ENCODE measurements at places on chromosomes 13 and 19.

DNA sequence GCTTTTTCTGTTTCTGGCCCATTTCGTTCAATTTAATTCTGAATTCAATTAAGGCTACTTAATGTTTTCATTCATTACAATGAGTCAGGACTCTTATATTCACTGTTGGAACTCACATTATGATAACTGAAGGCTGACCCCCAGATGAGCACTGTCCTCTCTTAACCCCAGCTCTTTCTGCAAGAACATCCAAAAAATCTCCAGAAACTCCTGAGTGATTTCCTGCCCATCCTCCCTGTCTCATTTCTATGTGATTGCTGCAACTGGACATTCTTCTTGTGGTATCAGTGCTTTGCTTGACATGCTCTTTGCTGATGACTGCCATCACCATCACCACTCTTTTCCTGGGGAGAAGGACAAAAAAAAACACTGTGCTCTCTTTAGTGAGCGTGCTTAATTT lies 240.3 kb downstream of the SPRY2 start:
- DNase-seq: no peak

DNA sequence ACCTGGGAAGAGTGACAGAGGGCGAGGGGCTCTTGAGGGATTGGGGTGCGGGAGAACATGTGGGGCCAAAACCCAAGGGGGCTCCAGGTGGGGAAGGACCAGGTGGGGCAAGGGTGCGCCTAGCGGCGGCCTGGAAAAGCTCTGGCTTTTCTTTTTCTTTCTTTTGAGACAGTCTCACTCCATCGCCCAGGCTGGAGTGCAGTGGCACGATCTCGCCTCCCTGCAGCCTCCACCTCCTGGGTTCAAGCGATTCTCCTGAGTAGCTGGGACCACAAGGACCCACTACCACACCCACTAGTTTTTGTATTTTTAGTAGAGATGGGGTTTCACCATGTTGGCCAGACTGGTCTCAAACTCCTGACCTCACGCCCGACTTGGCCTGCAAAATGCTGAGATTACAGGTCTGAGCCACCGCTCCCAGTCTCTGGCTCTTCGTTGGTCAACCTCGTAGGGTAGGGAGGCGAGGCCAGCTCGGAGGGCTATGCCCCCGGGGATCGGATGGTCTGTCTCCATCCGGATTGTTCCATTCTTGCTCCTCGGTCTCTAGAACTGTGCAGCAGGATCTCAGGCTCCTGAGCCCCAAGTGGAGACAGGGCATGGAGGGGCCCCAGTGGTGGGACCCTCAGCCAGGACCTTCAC lies 3.7 kb downstream of the GADD45B start:
- no peak for DNase-seq

DNA sequence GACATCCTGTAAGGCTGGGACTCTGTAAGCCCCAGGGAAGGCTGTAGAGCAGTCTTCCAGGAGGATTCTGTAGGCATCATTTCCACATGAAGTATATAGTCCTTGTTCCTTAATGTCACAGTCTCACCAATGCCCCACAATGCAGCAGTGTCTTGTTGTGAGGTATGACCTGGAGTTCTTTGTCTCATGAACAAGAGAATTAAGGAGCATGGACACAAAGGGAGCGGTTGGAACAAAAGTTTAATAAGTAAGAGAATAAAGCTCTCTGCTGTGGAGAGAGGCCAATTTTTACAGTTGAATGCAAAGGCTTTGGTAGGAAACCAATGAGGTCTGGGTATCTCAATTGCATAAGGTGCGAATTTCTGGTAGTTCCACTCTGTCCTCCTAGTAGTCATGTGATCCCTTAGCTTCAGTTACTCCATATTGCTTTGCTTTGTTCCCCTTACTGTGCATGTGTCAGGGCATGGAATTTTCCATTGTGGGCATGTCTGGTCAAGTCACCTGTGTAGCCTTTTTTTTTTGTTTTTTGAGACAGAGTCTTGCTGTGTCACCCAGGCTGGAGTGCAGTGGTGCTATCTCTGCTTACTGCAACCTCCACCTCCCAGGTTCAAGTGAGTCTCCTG lies 124.3 kb upstream of the TMTC4 start:
- DNase-seq: no peak

GRCh38 chr19:41697198-41697855 lies 9.3 kb upstream of the CEACAM7 start:
- no peak for DNase-seq

DNA sequence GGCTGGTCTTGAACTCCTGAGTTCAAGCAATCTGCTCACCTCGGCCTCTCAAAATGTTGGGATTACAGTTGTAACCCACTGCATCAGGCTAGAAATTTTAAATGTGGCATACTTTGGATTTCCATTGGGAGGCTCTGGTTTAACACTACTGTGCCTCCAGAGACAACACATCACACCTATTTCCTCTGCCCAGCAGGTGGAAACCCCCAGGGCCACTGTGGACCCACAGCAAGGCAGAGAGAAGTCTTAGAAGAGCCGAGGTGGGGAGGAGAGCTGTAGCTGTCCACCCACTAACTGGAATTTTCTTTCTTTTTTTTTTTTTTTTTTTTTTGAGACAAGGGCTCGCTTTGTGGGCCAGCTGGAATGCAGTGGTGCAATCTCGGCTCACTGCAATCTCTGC lies 39.4 kb downstream of the IER2 start:
- no peak for DNase-seq

DNA sequence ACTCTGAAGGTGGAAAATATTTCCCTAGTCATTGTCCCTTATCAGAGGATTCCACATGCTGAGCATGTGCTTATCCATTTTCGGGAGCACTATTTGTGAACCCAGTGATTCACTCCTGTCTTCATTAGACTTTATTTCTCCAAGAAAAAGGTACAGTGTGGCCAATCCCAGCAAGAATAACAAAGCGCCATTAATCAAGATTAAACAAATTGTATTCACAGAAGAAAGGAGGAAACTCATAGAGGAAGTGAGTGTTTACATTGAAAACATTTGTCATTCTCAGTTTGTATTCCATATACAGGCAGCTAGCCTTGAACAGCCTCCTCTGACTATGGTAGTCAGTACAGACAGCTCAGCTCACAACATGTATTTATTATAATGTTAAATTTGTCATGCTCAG lies 1669.9 kb upstream of the SPRY2 start:
- DNase-seq: no peak

GRCh38 chr19:12932392-12933286 lies 872 bp downstream of the FARSA start:
- DNase-seq: no peak

- no peak for DNase-seq
Measured at GRCh38 chr19:1070931-1071791, 4.2 kb downstream of the ARHGAP45 start.

DNA sequence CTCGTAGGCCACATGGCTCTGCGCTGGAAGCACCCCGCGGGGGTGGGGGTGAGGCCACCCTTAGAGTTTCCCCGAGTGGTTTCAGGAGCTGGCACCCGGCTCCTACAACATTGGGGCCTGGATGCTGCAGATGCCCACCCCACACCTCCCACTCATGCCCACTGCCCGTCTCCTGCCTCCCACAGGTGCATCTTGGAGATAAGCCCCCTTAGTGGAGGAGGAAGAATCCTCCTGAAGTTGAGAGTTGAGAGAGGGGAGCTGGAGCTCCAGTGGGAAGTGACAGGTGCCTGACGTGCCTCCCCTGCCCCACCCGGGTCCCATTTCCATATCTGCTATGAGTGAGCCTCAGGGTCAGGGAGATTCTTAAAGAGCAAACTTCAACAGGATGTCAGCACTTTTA lies 341.3 kb downstream of the TEX29 start:
- DNase-seq: no peak

DNA sequence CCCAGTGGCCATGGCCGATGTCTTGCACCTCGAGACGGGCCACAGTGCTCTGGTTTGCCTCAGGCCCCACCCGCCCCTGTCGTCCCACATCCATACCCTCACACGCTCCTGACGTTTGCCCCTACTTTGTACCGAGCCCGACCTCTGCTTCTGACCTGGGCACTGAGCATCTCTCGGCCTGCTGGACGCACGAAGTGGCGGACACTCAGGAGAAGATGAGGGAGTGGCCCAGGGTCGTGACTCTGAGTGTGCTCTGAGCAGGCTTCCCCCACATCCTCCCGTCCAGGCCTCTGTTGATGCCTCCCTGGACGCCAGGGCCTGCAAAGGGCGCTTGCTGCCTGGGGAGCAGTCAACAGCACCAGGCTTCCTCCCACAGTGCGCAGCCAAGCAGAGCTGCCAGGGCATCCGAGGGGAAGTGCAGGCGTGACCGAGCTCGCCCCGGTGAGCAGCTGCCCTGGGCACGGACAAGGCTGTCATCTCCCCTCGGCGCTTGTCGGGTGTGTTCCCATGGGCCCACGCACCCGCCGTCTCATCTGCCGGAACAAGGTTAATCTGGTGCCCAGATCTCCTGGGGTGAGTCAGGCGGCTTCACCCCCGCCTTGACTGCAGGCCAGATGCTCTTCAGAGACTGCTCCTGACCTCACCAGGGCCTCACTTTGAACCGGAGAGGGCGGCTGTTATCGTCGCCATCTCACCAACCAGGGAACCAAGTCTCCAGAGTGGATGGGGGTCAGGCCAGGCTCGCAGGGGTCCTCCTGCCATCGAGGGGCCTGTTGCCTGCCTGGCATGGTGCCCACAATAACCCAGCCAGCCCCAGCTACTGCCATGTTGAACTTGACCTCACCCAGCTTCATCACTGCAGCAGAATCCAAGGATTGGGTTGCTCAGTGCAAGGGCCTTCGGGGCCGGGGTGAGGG lies 27.2 kb downstream of the COMP start:
- DNase-seq: no peak

- DNase-seq: no peak
Measured at GRCh38 chr13:108733022-108733560, 103.7 kb downstream of the MYO16 start.

DNA sequence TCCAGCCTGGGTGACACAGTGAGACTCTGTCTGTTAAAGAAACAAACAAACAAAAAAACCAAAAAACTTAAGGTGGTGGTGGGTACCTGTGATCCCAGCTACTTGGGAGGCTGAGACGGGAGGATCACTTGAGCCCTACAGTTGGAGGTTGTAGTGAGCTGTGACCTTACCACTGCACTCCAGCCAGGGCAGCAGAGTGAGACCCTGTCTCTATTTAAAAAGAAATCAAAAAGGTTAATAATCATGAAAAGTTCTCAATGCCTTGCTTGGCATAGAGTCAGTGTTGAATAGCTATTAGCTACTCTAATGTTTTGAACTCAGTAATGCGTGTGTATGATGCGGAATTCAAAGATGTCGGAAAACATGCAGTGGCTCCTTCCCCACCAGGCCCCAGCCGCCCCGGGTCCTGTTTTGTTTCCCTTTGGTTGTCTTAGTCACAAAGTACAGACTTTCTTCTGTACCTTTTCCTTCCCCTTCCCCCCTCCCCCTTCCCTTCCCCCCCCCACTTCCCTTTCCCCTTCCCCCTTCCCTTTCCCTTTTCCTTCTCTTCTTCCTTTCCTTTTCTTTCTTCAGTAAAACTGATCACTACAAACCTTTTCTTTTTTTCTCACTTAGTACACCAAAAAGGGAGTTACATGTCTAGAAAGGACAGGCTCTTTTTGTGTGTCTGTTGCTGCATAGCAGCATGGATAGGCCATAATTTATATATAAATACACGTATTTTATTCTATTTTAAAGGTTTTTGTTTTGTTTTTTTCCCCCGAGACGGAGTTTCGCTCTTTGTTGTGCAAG lies 35.2 kb downstream of the DNM2 start:
- DNase-seq: no peak

GRCh38 chr13:24313439-24313838 lies 4.1 kb downstream of the C1QTNF9 start:
- no peak for DNase-seq

DNA sequence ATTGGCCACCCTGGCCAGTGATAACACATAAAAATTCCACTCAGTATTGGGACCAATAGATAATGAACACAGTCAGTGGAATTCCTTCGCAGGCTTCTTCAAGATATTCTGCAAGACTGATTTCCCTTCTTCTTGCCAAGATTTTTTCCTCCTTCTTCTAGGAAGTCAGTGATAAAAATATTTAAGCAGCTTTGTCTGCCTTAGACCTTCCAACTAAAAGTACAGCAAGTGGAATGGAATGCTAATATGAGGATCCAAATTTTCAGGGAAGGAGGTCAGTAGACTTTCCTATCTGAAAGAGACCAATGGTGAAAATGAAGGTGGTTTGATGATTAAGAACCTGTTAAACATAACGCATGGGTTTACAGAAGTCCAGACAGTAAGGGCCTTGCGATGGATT lies 9.6 kb downstream of the STARD13 start:
- DNase-seq: no peak

DNA sequence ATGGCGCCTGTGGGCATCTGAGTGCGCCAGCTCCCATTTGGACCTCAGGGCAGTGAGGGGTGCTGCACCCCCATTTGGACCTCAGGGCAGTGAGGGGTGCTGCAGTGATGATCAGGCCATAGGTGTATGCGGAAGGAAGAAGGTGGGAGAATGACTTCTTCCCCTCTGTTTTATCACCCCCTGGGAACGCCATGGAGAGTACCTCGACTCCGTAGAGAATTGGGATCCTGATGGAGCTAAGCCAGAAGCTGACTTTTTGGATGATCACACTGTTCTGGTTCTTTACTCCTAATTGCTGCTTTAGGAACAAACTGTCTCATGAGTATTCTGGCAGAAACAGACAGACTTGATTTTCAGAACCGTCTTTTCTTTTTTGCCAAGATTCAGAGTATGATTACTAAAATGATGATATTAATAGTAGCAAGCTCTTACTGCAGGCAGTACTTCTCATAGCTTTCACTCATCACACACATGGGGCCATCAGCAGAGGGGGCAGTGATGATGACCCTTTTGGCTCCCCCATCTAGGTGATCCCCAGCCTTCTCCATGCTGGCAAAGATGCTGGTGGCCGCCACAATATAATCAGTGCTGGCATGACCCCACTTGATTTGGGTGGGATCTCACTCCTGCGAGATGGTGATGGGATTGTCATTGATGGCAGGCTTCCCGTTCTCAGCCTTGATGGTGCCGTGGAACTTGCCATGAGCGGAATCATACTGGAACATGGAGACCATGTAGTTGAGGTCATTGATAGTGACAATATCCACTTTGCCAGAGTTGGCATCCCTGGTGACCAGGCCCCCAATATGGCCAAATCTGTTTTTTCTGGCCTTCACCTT lies 10.3 kb upstream of the UBAC2 start:
- DNase-seq: no peak

DNA sequence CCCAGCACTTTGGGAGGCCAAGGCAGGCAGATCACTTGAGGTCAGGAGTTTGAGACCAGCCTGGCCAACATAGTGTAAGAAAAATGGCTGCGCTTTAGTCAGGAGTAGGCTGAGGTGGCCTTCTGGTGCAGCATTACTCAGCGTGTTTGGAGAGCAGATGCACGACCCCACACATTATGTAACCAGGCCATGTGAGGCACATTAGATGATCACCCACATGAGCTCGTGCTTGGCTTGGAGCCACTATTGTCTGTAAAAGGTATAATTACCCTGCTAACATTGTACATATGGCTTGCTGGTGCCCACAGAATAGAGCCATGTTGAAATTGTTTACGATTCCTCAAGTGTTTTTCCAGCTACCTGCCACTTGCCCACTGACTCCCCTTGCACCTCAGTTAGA lies 24.0 kb upstream of the SCEL start:
- DNase-seq: no peak

- DNase-seq: no peak
Measured at GRCh38 chr13:55669051-55669450, 1471.7 kb upstream of the PRR20A start.

- DNase-seq: no peak
Measured at GRCh38 chr13:50382511-50382910, 367.3 kb downstream of the KCNRG start.

GRCh38 chr19:22882797-22883196 lies 50.7 kb downstream of the ZNF723 start:
- no peak for DNase-seq

Measured in stimulated activated CD4-positive, alpha-beta T cell treated with anti-CD3 and anti-CD28 coated beads, Interleukin-4, amount 100 ng/mL, for 1 hour (primary cell).